NCI-H1930 (cell line): ENCODE measurements at places on chromosomes 2 and 18.

DNA sequence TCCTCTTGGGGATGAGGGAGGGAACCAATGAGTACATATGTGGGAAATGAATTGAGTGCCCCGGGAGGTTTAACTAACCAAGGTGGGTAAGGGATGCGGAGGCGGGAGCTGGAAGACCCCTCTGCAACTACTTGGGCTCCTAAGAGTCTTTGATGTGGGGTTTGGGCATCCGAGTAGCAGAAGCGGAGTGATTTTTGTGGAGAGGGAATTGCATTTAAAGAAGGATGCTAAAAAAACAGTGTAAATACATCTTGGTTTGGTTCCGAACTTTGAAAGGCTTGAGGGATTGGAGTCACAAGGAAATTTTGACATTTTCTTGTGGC is 215.7 kb downstream of the MCFD2 start:
- DNase-seq: no peak

- no peak for DNase-seq
Observed at GRCh38 chr2:45946023-45946422, 294.5 kb downstream of the PRKCE start.

GRCh38 chr2:8115456-8115855 is 566.4 kb upstream of the ID2 start:
- no peak for DNase-seq

- DNase-seq: no peak
Observed at GRCh38 chr2:224432003-224432579, 30.2 kb upstream of the FAM124B start.

GRCh38 chr18:12283256-12283655 is 24.8 kb upstream of the TUBB6 start:
- DNase-seq: no peak

DNA sequence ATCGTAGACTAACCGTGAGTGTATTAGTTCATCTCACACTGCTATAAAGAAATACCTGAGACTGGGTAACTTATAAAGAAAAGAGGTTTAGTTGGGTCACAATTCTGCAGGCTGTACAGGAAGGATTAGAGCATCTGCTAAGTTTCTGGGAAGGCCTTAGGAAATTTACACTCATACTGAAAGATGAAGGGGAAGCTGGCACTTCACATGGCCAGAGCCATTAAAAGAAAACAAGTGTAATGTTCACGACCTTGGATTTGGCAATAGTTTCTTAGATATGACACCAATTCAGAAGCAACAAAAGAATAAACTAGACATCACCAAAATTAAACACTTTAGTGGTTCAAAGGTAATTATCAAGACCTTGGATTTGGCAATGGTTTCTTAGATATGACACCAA is 23.8 kb downstream of the ABCB11 start:
- DNase-seq: no peak

- no peak for DNase-seq
Observed at GRCh38 chr2:161606327-161606726, 17.9 kb upstream of the SLC4A10 start.

DNA sequence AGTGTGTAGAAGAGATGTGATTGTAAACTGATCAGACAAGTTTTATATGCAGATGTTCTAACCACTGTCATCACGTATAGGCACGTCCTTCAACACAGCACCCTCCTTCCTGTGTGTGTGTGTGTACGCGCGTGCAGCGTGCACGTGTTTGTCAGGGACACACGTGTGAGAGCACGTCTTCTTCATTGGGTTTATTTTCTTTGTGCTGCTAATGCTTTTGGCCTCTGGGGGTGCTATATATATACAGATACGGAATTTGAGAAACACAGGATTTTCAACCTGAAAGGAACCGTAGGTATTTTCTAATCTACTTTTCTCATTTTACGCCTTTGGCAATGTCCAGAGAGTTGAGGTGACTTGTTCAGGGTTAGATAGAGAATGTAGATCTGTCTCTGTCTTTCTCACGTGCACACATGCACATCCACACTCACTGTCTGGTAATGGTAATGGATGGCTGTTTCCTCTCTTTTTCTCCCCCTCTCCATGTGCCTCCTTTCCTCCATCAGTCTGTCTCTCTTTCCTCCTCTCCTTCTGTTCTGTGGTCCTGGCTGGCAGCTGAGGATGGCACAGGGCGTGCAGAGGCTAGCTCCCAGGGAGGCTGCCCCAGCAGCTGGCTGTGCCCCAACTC is 13.4 kb upstream of the CELF4 start:
- no peak for DNase-seq

GRCh38 chr2:151029406-151030157 is 232.1 kb downstream of the RBM43 start:
- DNase-seq: no peak

DNA sequence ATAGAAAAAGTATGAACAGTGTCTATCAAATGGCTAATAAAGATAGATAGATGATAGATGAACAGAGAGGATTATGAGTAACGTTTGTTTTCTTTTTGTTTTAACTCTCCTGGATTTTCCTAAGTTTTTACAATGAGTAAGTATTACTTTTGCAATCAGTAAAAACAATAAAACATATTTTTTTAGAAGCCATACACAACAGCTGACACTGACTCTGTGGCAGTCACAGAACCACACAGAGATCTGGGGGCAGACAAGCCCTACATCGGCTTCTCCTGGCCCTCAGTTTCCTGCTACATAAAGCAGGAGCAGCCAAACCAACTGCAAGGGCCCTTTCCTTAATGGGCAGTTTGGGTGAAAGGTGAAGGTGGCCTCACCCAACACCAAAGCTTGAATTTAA is 63.6 kb downstream of the ANTXR1 start:
- DNase-seq: no peak
